T-helper 22 cell (primary cell): ENCODE measurements at places on chromosomes 7 and 10.

- DNase-seq = no peak
Measured at GRCh38 chr7:27746978-27747377, 7.0 kb downstream of the TAX1BP1 start.

DNA sequence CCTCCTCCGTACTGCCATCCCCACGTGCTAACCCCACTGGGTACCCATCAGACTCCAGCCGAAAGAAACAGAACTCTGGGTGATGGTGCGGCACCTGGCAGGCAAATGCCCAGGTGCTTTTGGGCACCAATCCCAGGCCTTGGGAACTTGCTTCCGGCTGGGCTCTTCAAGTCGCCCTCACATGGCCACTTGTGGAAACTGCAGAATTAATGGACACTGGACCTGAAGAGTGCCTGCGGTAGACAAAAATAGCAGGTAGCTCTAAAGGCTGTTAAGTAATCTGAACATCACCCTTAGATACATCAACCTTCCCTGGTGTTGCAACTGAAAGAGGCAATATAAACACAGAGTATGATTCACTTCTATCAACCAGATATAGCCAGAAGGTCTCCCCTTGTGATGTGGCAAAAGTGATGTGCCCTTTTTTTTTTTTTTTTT is 644.4 kb downstream of the GRM8 start:
- no peak for DNase-seq

- no peak for DNase-seq
Measured at GRCh38 chr7:30163231-30163894, 28.6 kb downstream of the MTURN start.

- DNase-seq = no peak
Measured at GRCh38 chr7:85041605-85042216, 145.1 kb downstream of the SEMA3D start.

DNA sequence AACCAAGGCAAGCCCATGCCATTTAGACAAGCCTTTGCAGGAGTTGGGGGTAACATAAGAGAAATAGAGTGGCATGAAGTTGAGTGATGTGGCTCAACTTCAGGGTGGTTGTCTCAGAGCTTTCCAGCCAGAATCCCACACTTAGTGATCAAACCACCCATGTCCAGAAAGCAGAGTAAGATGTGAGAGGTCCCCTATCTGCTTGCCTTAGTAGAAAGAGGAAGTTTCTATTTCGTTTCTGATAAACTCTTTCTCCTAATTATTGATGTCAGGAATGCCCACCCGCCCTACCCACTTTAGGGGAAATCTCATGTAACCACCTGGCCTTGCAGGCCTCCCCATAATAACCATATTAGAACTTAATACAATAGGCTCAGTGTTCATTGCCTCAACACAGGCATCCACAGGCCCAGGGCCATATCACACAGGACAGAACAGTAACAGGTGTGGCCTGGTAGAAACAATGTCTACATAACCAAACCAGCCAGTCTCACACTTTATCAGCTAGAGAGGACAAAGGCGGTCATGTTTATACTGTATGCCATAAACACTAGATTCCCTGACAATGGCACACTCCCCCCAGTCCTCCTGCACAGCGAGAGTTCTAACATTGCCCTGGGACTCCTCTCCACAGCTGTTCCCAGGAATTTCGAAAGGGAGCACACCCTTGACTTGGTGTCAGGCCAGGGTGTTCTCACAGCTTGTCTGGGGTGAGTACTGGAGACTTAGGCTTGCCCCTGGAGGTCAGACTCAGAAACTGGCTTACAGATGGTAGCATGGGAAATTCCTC is 364.4 kb downstream of the CXCL12 start:
- DNase-seq = no peak

DNA sequence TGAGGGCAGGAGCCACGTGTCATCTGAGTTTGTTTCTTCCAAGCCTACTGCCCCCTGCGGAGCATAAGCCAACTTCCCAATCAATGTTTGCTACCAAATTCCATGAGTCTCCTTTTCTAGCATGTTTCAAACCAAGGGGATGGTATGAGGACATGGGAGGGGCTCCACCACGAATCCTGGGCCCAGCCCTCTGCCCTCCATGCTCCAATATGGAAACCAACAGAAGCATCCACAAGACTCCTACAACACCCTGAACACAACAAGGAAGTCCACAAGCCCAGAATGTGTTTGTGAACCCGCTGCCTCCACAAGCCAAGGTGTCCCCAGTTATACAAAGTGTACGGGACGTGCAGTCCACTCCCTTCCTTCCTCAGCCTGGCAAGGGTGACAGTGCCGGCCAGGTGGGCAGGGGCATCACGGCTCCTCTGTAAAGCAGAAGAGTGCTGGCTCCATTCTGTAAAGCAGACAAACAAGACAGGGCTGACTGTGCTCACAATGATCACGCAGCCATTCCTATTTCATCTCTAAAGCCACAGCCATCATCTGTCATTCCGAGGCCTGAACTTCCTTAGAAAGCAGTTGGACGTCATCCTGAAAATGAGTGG is 466.1 kb downstream of the PTPRN2 start:
- DNase-seq = no peak
